Stimulated activated CD4-positive, alpha-beta T cell treated with anti-CD3 and anti-CD28 coated beads, Interleukin-4, amount 100 ng/mL, for 24 hours (primary cell): ENCODE measurements at places on chromosomes 12 and 14.

DNA sequence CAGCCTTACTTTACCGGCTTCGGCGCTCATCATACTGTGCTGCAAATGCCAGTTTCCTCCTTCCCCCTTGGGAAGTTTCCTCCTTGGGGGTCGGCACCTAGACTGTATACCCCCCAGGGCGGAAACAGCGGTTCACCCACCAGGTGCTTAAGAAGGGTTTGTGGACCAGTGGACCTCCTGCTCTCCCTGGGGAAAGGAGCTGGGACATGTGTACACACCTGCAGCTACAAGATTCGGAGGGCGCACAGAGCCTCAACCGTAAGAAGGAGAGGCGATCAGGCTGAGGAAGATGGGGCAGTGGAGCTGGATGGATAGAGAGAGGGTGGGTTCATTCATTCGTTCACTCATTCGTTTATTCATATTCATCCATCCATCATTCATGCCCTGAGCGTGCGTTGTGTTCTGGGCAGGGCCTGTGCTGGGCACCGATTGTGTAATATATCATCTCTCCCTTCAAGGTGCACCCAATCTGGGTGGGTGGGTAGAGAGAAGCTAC, 717 bp upstream of the ZNF839 start:
- no peak for DNase-seq

DNA sequence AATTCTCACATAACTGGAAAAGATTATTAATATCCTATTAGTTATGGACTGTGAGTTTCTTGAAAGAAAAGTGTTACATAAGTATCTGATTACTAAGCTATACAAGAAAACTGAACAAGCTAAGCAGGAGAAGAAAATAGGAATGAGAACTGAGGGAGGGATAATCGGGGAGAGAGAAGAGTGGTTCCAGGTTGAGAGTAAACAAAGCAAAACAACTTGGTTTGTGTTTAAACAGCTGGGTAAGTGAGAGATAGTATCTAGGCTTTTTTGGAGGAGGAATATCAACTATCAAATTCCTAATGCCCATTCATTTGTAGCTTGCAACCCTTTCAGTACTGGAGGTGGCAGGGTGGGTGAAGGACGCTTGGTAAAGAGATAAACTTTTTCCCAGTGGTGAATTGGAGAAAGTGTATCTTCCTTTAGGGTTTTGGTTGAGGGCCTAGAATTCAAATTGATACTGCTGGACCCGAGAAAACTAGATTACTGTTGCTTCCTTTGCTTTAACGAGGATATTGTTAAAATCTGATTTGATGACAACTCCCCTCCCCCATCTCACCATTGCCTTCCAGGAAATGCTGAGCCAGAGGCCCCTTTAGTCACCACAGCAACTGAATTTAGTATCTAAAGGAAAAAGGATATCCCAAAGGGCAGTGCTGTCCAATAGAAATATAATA, 2.0 kb upstream of the SLC2A3 start:
- no peak for DNase-seq

- no peak for DNase-seq
Measured at GRCh38 chr12:56150563-56150962, 1.8 kb upstream of the MYL6B start.

GRCh38 chr12:51219322-51219721, 1.5 kb upstream of the POU6F1 start:
- DNase-seq = no peak

GRCh38 chr14:65465584-65465983, 53.1 kb downstream of the FUT8 start:
- DNase-seq = no peak

GRCh38 chr14:85528897-85529631, 880 bp upstream of the FLRT2 start:
- no peak for DNase-seq

DNA sequence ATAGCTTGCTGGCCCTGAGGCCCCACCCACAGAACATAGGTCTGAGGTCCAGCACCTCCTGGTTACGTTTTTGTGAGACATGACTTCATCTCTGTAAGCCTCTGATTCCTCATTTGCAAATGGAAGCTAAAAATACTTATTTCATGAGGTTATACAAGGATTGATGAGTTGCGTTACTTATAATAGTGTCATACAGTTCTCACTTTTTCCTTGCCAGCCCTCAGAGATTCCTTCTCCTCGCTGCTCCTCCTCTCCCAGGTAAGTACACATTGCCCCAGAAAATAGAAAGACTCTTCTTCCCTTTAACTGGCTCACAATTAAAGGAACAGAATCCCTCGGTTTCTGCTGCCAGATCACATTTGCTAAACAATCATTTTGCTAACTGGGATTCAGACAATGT, 739.2 kb downstream of the VRK1 start:
- no peak for DNase-seq

GRCh38 chr14:64387232-64387781, 846 bp upstream of the MTHFD1 start:
- DNase-seq = no peak

- no peak for DNase-seq
Measured at GRCh38 chr14:52175982-52176502, 91.5 kb upstream of the PTGDR start.

- peak; percentile 19 for DNase-seq
Measured at GRCh38 chr12:47964106-47964728, 821 bp downstream of the TMEM106C start.

- DNase-seq = no peak
Measured at GRCh38 chr12:124614512-124615292, 47.3 kb upstream of the NCOR2 start.

GRCh38 chr12:54300225-54300731, 537 bp downstream of the NFE2 start:
- no peak for DNase-seq

GRCh38 chr14:67447033-67447381, 35.0 kb upstream of the PLEK2 start:
- no peak for DNase-seq

- no peak for DNase-seq
Measured at GRCh38 chr12:54053751-54054741, at the start of gene HOXC4. Gene HOXC4 (plus strand): TSS chr12:54053835. CDS start chr12:54053923, 88 bp downstream.

DNA sequence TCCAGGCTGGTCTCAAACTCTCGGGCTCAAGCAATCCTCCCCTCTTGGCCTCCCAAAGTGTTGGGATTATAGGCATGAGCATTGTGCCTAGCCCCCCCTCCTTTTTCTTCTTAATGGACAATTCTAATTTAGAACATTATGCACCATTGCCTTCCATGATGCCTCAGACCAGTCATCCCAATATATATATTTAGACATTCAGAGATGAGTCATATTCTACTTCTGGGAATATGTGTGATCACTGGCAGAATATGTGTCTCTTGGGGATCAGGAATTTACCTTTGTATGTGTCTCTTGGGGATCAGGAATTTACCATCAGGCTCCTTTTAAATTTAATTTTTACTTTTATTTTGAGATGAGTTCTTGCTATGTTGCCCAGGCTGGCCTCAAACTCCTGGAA, 7.5 kb upstream of the CCDC177 start:
- no peak for DNase-seq

DNA sequence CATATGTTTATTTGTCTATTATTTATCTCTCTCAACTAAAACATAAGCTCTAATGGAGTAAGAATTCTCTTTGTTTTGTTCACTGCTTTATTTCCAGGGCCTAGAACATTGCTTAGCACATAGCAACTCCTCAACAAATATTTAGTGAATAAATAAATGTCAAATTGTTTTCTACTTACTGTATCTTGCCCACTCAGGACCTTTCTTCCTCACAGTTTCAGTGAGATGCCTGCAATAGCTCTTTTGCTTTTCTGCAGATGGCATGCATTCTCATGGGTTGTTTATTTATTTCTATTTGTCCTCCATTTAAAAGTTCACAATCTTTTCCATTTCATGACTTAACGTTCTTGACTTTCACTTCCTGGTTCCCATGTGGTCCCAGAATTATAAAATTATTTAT, 94.9 kb upstream of the TTC7B start:
- no peak for DNase-seq

- no peak for DNase-seq
Measured at GRCh38 chr14:20623798-20624197, 17.7 kb downstream of the OR6S1 start.

DNA sequence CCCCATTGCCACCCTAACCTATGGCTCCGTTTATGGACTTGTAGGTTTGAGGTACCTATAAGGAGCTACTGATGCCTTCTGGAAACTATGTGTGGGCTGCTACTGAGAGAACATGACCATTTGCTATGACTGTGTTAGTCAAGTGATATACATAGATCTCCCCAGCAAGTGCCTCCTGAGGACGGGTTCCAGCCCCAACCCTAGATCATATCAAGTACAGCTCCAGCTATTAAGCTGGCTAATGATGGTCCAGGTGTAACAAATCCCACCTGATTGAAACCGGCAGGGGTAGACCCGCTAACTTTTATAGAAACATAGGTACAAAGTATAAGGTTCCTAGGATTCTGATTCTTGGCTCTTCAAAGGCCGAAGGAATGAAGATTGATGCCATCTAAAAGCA, 23.7 kb downstream of the NINJ2 start:
- peak; percentile 40 for DNase-seq

DNA sequence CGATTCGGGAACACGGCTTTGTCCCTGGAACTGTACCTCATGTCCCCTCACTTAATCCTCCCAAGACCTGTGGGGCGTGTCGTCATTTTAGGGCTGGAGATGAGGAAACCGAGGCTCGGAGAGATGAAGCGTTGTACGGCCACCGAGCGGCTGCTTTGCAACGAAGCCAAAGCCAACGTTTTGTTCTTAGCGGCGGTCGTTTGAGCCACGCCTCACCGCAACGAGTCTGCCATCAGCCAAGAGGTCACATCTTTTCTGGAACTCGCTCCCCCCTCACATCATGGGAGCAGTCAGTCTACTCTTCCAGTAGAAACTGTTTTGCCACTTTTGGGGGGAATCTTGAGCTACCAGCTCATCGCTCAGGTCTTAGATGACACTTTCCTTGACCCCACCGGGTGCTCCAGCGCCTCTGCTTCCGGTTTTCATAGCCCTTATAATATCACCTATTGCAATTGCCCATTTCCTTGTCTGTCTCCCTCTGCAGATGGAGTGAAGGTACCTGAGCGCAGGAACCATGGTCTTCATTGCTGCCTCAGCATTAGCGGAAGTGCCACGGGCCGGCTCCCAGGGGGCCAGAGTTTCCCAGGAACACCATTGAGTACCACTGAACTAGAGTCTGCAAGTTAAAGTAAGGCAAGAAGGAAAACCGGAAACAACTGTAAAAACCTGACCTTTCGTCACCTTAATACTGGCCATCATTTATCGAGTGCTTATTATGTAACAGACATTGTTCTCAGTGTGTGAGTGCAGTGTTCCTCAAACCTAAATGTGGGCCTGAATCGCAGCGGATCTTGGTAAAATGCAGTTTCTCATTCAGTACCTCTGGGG, 19.6 kb downstream of the NINJ2 start:
- peak; percentile 31 for DNase-seq

DNA sequence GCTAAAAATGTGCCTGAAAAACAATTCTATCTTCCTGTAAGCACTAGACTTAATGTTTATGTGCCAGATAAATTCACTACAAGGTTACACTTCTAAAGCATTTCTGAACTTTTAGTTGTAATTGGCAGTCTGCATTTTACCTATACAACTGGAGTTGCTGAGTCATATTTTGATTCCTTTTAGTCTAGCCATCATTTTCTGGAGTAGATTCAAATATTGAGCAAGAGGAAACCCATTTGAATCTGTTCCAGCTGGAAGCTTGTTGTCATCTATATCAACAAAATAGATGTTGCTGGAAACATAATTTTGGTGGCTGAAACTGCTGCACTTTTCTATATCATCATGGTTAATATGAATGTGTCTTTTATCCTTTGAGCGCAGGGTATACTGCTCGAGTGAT, 122.2 kb upstream of the CCDC175 start:
- no peak for DNase-seq

DNA sequence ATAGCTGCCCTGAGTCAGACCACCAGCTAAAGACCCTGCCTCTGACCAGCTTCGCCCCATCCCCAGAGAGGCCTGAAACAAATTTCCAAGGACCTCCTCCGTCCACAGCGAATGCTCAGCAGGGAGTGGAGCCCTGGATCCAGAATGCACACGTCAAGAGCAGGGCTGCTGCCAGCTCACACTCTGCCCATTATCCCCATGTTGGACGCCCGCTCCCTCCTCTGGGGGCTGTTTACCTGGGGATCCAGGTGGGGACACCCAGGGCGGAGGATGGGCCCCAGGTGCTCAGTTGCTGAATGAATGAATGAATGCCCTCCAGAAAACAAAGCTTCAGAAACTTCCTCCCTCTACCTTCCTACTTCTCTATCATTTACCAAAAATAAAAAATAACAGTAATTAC, 18.1 kb downstream of the BCL11B start:
- DNase-seq = no peak

GRCh38 chr12:46553266-46553665, 180.7 kb upstream of the SLC38A2 start:
- no peak for DNase-seq

- no peak for DNase-seq
Measured at GRCh38 chr14:67916430-67916829, 96.9 kb downstream of the RAD51B start.

- DNase-seq = peak; percentile 54
Measured at GRCh38 chr12:53097564-53098353, at the start of gene IGFBP6. Gene IGFBP6 (plus strand): TSS chr12:53097667. CDS start chr12:53097718, 51 bp downstream.

DNA sequence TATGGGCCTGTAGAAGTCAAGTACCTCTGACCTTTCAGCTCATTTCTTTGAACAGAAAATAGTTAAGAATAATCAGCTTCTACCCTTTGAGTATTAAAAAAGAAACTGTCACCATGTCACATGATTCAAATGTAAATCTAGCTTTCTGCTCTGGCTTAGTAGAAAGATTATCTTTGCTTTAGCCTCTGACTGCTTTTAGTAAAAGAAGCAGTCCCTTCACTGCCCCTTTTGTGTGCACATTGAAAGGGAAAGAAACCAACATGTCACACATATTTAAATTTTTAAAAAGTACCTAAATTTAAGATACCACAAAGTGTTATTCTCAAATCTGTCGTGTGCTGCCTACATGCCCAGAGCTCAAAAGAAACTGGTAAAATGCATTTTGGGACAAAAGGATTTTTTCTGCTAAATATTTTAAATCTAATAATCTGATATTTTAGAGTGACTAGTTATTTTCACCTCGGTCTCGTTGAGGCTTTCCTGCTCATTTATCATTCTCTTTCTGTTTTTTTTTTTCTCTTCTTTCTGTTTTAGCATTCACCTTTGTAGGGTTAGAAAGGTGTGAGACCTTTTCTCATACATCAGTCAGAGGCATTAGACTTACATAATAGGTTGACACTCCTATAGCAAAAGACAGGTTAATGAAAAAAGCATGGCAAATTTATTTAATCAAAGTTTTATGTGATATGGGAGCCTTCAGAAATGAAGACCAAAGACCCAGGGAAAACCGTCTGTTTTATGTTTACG, 41.3 kb downstream of the SLC16A7 start:
- DNase-seq = no peak

- DNase-seq = no peak
Measured at GRCh38 chr14:50932592-50933495, 11.4 kb downstream of the PYGL start.

GRCh38 chr12:88575361-88575970, 4.8 kb downstream of the KITLG start:
- DNase-seq = no peak
